ENCODE measurements at places on chromosomes 7 and 10. TPM values are rescaled to one million over a fixed set of nuclear protein-coding genes. Genes with fewer than 3 reads are reported as not detected.
A peak's percentile ranks its signal among the peaks of the same experiment; 100 is the strongest.

DNA sequence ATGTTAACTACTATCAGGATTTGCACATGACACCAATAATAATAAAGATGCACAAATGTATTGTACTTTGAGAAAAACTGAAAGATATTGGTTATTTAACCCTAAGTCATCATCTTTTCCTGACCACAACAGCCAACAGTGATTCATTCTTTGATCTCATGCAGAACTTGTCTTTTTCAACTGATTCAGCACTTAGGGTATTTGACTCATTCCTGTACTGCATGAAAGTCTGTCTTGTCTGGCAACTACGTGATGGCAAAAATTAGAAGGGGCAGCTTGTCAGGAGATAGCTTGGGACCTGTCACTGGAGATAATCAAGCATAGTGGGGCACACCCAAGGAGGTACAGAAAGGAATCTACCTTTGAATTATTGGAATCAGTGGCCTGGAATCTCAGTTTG, 77.8 kb upstream of the LRRC17 start:
- DNase-seq, result peak; percentile 8

DNA sequence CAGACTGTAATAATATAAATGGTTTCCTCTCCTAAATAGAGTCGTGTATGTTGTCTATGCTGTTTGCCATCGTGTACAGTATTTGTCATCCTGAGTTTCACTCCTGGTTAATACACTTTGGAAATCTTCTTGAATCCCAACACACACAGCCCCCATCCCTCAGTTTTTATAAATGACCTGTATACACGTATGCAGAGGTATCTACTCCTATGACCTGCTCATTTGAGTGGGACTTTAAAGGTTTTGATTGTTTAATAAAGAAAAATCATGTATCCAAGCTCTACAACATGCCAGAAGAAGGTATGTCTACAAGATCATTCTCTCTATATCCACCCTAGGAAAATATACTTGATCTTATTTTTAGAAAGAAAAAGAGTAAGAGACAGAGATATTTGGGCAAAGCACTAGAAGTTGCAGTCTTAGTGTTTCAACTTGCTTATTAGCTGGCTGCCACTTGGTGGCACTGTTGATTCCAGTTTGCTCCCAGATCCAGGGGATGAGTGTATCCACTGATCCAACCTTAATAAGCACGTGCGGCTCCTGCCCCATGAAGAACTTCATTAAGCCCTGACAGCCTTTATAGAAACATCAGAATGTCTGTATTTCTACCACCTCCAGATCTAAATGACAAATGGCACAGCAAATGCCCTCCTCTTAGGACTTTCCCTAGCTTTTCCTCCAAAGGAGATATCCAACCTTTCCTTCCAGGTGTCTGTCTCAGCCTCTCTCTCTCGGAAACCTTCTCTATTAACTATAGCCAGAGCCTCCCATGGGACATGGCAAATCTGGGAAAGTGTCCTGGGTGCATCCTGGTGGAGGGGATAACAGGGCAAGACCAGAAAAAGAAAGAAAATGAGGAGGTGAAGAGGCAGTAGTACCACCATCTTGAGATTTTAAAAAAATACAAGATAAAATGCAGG, 181.6 kb upstream of the NEBL start:
- peak; percentile 17 for DNase-seq

DNA sequence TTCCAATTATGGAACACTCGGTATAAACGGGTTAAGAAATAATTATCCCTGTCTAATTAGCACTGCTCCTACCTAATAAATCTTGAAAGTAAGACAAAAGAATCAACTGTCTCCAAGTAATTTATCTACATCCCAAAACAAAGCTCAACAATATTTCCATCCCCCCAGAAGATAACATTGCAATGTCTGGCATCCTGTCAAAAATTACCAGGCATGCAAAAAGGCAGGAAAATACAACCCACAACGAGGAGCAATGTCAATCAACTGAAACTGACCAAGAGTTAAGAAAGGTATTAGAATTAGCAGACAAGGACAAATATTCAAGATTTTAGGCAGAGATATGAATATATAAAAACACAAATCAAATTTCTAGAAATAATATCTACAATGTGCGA, 84.5 kb upstream of the SVIL start:
- DNase-seq, result no peak

GRCh38 chr10:62017491-62017870, 116.0 kb downstream of the ARID5B start:
- no peak for DNase-seq

DNA sequence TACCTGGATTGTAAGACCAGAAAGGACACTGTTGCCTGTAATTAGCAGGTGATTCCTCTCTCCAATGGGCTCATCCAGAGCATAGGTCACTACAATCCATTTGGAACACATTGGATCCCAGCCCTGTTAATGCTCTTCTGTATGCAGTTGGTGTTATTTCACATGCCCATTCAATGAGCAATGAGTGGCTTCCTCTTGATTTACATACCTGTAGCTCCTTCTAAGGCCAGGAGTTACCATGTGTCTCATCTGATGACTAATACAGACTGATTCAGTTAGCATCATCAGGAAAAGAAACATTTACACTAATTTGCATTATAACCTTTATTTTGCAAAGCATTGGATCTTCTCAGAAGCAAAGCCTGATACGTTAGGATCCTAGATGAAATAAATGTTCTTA, 83.1 kb upstream of the NPVF start:
- no peak for DNase-seq

DNA sequence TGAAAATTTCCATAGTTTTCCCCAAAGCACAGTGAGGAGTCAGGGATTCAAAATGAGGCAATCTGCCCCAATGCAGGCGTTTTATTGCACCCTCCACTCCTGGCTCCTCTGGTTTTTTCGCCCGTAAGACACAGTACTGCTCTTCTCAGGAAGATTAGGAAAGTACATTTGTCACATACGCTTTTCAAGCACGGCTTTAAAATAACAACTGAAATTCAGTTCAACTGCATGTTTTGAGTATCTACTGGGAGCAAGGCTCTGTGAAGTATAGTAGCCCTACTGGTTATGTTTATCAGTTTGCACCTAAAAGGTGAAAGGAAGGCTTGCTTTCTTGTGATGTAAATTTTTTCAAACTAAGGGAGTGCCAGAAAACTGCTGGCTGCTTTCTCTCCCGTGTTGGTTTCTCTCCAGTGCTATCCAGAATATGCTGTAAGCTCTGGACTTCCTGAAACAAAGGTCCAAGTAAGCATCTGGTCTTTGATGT, 1.9 kb upstream of the SGMS1 start:
- DNase-seq, result no peak

DPP6 gene
- total RNA-seq, result not detected
